Esophagus squamous epithelium (tissue), 5 donors: ENCODE measurements at places on chromosomes 11 and 22.

DNA sequence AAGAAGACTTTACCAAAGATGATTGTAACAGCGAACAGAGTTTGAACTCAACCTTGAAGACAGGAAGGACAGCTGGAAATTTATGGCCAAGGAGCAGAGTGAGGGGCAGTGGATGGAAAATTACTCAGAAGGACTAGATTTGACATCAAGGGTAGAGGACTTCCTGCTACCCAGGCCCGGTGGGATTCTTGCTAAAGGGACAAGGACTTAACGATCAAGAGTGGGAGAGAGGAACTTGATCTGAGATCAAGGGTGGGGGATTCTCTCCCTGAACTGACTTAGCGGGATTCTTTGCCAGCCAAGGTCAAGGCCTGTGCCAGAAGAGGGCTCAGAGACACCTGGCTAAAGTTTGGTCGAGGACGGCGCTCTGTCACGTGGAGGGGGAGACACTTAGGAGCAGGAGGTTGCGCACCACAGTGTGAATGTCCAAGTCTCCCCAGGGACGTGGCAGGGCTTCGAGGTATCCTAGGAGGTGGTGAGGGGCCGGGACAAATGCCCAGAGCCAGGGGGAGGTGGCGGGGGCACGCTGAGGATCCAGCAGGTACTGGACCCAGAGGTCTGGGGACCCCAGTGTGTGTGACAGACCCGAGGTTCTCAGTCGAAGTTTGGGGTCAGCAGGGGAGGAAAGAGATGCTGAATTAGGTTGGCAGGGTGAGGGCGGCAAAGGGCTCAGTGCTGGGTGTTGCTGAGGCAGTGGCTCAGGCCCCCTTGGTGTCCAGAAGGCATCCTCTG, 46.1 kb upstream of the SHISAL1 start:
- DNase-seq = no peak

DNA sequence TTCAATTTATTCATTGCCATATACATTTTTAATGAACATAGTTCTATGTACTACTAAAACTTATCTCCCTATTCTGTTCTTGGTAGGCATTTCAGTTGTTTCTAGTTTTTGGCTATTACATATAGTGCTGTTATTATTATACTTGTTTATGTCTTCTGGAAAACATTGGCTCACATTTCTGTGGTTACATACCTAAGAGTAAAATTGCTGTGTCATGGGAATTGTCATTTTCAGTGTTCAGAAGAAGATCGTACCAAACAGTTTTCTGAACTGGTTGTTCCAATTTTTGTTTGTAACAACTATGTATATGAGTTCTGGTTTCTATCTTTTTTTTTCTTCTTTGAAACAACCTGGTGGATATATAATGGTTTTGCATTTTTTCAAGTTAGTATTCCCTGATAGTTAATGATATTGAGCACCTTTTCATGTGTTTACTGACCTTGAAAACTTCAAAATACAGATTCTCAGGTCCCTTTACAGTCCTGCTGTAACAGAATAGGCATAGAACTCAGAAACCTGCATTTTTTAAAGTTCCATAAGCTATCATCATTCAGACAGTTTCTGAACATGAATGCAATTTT, 230.7 kb downstream of the JRKL start:
- DNase-seq = no peak

DNA sequence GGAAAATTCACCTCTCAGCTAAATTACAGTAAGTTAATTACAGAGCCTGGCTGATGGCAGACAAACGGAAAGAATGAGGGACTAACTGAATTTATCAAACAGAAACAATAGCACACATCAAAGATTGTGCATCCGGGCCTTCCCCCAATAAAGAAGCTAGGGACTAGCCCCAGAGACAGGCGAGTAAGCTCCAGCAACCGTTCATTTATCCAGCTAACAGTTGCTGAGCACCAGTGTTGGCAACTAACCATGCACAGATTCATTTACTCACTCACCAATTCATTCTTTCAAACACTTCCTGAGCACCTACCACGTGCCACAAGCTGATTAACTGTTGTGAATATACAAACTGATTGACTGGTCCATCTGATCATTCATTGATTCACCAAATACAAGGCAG, 51.2 kb downstream of the SMCO4 start:
- DNase-seq = no peak

GRCh38 chr22:30855677-30856518, 112.7 kb downstream of the MORC2 start:
- DNase-seq = no peak
